H7 (cell line): ENCODE measurements at places on chromosomes 4 and X.

DNA sequence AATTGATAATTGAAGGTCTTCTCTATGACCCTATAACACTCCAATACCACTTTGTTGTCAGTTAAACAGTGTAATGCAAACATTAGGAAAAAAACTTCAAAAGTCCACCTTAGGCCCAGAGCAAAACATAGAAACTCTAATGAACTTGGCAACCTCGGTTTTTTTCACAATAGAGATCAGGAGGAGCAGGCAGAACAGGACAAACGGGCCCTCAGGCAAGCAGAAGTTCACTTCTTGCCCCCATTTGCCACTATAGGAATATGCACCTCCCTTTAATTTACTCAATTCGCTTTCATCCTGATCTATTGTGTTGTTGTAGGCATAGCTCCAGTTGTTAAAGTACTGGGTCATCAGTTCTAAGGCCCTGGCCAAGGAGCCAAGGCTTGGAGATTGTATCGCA lies 18.2 kb downstream of the ACOX3 start:
- DNase-seq, result no peak

DNA sequence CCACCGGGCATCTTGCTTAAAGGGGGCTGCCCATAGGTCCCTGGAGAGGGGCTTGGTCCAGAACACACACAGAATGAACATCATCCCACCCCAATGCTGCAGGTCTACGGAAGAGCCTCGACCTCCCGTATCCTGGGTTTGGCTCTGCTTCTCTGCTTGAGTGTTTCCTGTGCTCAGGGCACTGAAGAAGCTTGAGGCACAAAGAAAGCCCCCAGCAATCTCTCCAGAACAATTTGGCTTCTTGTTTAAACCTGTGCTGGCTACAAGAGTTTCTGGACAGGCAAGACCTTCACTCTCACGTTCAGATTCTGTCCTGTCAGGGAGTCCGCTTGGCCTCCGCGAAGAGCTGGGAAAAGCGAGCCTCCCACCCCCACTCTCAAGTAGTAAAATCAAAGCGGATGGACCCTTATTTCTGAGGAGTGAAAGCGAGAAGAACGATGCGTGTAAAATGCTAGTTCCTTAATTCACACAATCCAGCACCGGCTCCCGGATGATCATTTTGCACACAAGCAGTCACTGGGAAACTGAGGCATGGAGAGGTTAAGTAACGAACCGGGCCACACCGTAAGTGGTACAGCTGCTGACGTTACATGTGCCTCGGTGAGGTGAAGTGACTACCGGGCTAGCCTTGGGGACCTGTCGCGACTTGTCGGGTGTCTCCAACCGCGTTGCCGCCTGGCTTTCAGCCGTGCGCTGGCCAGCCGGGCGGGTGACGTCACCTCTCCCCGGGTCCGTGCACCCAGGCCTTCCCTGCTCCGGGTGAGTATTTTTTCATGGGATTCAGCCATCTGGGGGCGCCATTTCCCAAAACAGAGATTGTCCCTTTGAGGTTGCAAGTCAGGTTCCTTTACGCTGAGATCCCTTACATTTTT lies 3.1 kb upstream of the SFRP2 start:
- peak; percentile 88 for DNase-seq

DNA sequence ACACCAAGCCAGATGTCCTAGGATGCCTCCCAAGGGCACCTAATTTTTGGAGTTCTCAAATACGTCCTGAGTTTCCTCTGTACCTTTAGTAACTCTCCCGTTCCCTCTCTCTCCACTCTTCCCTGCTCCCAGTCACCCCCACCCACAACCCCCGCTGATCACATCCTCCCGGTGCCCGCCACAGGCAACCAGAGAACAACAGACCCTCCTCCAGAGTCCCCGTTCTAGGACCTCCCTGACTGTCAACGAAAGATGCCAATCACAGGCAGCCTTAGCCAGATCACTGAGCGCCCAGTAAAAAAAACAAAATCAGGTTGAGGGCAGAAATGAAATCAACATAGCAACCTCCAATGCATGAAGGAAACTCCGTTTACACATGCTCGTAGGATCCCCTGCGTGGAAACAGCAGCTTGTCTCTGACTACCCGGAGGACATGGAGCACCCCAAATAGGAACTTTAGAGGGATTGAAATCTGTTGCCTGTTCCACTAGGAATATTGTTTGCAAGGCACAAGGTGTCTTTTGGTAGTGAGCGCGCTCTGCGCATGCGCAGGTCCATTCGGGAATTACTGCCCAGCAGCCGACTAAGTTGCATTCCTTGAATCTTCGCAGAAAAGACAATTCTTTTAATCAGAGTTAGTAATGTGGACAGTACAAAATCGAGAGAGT lies at the start of gene GABRB1:
GABRB1 (plus strand) TSS at position 557 of the 668 bp plus-strand sequence.
- peak; percentile 30 for DNase-seq

DNA sequence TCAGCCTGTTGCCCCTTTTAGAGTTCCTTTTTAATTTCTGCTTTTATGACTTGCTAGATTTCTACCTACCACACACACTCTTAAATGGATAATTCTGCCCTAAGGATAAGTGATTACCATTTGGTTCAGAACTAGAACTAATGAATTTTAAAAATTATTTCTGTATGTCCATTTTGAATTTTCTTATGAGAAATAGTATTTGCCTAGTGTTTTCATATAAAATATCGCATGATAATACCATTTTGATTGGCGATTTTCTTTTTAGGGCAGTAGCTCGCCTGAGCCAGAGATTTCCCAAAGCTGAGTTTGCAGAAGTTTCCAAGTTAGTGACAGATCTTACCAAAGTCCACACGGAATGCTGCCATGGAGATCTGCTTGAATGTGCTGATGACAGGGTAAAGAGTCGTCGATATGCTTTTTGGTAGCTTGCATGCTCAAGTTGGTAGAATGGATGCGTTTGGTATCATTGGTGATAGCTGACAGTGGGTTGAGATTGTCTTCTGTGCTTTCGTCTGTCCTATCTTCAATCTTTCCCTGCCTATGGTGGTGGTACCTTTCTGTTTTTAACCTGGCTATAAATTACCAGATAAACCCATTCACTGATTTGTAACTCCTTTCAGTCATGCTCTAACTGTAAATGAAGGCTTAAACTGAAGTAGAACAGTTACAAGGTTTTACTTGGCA lies 7.8 kb downstream of the ALB start:
- no peak for DNase-seq

DNA sequence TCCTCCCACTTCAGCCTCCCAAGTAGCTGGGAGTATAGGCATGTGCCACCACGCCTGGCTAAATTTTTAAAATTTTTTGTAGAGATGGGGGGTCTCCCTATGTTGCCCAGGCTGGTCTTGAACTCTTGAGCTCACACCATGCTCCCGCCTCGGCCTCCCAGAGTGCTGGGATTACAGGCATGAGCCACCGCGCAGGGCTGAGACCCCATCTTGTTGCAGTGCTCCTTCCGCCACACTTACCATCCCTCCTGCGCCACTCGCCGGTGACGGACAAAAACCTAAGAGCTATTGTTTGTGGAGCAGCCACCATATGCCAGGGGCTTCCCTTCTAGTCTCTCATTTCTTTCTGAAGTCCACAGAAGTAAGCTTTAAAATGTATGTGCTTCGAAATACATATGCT lies 34.5 kb downstream of the NSG1 start:
- no peak for DNase-seq

DNA sequence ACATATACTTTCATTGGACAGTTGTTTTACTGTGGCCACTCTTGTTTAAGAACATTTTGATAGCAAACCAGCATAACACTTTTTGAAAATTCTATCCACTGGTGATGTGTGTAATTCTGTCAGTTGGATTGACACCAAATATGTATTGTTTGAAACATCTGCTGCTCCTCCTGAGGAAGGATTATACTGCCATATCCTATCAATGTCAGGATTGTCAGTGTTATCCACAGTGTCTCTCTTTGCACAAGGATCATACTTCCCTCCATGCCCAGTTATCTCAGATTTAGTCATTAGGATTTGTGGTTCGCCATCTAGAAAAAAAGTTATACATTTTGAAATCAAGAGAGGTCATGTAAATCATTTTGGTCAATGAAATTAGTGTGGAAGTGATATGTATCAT lies 1859.6 kb downstream of the C4orf33 start:
- DNase-seq, result no peak

DNA sequence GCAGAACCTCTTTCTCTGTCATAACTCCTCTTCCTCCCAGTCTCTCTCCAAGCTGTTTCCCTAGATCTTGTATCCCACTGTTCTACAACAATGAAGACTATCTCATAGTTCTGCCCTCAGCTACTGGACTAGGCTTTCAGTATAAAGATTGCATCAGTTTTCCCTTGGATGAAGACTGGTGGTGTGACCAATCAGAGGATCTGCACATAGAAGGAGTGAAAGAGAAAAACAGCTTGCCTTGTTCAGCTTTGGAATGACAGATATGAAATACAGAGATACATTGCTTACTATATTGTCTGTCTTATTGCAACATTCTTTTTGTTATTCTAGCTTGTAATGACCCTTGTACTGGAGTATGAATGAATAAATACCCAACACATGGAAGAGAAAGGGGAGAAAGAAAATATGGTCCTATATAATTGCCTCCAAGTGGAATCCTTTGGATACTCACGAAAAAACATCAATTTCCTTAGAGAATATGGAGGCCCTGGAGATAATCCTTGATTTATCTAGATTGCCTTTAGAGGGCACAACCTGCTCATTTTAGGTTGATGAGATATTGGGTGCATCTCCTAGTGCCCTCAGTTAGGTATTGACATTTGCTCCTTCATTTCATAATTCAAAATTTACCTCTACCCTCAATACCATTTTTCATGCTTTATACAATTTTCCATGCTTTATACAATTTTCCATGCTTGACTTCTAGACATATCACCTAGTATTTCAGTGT lies 395.8 kb downstream of the NAF1 start:
- no peak for DNase-seq
